Kidney (tissue), 22 donors: ENCODE measurements at places on chromosomes 6 and 20.

GRCh38 chr6:21971541-21971940 is 325.3 kb downstream of the PRL start:
- peak; percentile 39 for DNase-seq

- no peak for DNase-seq
Measured at GRCh38 chr6:32483968-32484613, 44.4 kb downstream of the HLA-DRA start.

DNA sequence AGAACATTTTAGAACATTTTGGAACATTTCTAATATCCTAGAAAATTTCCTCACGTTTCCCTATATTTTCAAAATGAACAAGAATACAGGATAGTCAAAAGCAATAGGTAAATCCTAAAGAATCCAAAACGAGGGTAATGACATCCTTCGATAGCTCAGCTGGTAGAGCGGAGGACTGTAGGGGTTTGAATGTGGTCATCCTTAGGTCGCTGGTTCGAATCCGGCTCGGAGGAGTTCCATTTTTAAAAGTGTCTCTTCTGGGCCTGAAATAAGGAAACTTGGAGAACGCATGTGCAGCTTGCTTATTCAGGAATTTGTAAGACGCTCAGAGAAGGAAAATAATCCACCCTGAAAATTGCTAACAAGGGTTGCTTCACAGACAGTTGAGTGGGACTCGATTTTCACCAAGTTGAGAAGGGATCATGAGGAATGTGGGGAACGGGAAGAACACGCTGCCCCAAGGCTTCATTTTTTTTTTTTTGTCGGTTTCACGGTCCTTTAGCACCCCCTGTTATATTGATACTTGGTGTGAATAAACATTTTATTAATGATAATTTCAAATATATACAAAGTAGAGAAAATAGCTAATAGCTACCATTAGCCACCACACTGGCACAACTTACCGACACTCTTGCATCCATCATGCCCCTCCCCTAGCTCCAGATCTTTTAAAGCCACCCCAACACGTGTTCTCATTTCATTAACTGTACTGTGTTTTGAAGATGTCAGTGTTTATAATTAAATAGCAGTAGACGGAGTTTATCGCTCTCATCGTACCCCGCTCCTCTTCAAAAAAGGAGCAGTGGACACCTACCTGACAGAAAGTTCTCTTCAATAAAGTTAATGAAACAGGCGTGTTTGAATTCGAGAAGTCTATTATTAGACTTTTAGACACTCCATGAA is 1.8 kb upstream of the ABT1 start:
- DNase-seq: peak; percentile 41

- no peak for DNase-seq
Measured at GRCh38 chr6:2008383-2008976, 236.9 kb downstream of the GMDS start.
